Frontal cortex (tissue), 4 donors: ENCODE measurements at places on chromosomes 7 and 10.

- DNase-seq, result no peak
Observed at GRCh38 chr7:117619681-117620080, 139.9 kb downstream of the CFTR start.

GRCh38 chr7:138195151-138195571, 118.9 kb downstream of the AKR1D1 start:
- no peak for DNase-seq

DNA sequence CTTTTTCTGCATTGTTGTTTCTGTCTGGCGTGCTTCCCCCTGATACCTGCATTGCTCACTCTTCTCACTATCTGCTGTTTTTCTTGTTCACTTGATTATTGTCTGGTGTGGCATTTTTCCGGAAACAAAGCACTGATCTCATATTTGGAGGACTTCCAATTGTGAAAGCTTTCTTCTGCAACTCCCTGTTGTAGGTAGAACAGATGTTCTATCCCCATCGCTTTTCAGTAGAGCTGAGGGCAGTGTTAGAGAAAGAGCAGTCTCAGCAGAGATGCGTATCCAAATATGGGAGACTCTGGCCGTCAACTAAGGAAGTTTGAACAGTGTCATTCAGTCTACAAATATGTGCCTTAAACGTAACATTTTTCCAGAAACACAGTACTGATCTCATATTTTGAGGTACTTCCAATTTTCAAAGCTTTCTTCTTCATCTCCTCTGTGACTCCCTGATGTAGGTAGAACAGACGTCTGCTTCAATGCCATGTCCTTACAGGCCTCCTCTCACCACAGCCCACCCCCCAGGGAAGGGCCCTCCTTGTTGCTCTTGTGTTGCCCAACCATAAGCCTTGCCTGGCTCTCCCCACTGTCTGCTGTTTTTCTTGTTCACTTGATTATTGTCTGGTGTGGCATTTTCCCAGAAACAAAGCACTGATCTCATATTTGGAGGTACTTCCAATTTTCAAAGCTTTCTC, 27.1 kb upstream of the GJD4 start:
- DNase-seq, result no peak

- DNase-seq, result no peak
Observed at GRCh38 chr10:133388236-133388972, 5.6 kb upstream of the MTG1 start.

DNA sequence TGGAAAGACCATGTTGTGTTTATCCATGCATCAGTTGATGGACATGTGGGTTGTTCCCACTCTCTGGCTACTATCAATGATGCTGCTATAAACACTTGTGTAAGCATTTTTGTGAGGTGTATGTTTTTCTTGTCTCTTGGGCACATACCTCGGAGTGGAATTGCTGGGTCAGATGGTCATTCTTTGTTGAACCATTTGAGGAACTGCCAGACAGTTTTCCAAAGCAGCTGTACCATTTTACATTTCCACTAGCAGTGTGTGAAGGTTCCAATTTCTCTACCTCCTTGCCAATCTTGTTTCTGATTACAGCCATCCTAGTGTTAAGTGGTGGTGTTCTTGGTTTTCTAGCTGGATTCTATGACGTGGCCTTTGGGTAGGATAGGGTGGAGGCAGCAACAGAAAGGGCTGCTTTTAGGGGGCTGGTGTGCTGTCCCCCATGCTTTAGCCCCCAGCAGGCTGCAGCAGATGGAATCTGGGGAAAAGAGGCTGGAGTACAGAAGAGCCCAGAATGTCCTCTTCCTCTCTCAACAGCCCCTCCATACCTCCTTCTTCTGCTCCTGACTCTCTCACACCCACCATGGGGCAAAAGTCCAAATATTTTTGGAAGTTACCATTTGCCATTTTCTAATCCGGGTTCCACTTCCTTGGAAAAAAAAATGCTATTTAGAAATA, 352.7 kb downstream of the FRMD4A start:
- DNase-seq, result no peak

DNA sequence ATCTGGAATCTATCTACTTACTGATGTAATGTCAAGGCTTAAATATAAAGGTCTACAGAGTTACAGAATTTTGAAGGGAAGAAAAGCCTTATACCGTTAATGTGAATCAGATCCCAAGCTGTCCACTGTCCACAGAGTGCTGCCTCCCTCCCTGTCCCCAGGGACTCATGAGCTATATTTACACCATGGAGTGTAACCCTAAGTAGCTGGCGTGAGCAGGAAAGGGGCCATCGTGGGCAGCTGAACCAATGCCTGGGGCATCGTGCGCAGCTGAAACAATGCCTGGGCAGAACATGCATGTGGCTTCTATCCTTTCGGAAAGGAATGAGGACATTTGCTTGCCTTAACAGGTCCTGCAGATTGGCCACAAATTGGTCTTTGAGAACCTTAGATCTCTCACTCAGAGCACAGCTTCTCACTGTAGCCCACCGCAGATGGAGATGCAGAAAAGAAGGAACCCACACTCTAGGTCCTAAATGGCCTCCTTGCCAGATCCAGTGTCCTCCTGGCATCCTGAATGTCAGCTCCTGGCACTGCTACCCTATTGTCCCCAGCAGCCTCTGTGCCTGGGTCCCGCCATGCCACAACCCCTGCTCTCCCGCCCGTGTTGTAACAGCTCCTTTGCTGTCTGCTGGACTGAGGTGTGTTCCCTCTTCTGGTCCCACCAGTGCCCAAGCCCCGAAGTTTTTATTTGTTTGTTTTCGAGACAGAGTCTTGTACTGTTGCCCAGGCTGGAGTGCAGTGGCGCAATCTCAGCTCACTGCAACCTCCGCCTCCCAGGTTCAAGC, 30.3 kb downstream of the CCDC3 start:
- DNase-seq, result no peak

- DNase-seq, result no peak
Observed at GRCh38 chr10:78207776-78208175, 174.1 kb downstream of the RPS24 start.

GRCh38 chr7:139798221-139798620, 20.4 kb upstream of the HIPK2 start:
- DNase-seq, result no peak

GRCh38 chr7:96400518-96400917, 78.6 kb upstream of the SLC25A13 start:
- no peak for DNase-seq

- peak; percentile 72 for DNase-seq
Observed at GRCh38 chr7:786472-787255, 45.6 kb upstream of the SUN1 start.

DNA sequence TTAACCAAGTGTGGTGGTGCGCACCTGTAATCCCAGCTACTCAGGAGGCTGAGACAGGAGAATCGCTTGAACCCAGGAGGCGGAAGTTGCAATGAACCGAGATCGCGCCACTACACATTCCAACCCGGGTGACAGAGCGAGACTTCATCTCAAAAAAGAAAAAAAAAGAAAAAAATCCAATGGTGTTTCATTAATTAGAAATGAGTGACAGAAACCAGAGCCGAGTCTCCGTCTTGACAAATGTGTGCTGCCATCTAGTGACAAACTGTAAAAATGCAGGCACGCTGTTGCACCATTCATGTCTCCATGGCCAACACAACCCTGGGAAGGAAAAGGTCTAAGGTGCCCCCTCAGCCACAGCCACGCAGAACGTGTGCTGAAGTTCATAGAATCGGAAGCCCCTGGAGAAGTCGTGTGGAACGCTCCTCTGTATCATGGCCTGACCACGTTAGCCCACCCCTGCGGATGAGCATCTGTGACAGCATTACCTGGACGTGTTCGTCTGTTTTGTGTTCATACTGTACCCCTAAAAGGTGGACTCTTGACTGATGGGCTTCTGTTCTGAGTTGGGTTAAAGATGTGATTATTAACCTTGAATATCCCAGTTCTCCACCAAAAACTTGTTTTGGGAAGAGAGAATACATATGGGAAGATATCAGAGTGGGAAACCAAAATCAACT, 94.9 kb downstream of the LYZL2 start:
- peak; percentile 59 for DNase-seq

GRCh38 chr10:124291001-124291701, 127.6 kb downstream of the OAT start:
- no peak for DNase-seq

DNA sequence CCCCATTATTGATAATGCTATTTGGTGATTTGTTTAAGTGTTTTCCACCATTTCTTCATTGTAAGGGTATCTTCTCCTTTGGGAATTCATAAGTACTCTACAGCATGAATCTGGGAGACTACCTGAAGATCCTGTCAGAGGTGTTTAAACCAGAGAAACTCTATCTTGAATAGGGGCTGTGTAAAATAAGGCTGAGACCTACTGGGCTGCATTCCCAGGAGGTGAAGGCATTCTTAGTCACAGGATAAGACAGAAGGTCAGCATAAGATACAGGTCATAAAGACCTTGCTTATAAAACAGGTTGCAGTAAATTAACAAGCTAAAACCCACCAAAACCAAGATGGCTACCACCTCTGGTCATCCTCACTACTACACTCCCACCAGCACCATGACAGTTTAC, 13.4 kb upstream of the OR2A5 start:
- DNase-seq, result no peak

GRCh38 chr10:122308417-122309141, 37.5 kb downstream of the BTBD16 start:
- DNase-seq, result no peak

GRCh38 chr7:23539494-23539907, 7.7 kb upstream of the TRA2A start:
- DNase-seq, result no peak

GRCh38 chr10:61608255-61609033, 54.3 kb upstream of the CABCOCO1 start:
- no peak for DNase-seq

- no peak for DNase-seq
Observed at GRCh38 chr7:36604806-36605205, 119.5 kb downstream of the AOAH start.

DNA sequence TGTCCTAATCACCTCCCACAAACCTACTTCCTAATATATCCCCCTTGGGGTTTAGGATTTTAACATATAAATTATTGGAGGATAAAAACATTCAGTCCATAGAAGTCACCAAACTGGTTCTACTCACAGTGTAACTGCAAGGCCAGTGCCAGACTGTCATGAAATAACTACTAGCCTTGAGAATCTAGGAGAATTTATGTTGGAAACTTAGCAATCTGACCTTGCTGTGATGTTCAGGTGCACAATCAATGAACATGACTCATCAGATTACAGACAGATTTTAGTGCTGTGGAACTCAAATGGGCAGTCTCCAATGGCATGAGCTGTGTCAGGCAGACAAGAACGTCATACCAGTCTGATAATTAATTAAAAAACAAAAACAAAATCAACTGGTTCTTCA, 571.4 kb upstream of the IGFBP3 start:
- no peak for DNase-seq

DNA sequence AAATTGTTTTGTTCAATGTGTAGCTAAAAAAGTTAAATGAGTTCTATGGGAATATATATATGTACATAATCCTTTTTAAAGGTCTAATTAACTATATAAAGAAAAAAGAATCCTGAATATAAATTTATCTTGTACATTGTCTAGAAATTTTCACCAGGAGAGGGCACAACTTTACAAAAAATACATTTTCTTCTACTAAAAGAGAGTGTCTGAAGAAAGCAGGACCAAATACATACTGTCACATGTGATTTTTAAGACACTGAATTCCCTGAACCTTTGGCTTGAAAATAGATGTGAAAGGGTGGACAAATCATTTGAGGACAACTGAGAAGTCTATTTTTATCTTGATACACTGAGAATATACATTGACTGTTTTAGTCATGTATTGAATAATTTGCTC, 204.3 kb downstream of the DGKB start:
- no peak for DNase-seq

DNA sequence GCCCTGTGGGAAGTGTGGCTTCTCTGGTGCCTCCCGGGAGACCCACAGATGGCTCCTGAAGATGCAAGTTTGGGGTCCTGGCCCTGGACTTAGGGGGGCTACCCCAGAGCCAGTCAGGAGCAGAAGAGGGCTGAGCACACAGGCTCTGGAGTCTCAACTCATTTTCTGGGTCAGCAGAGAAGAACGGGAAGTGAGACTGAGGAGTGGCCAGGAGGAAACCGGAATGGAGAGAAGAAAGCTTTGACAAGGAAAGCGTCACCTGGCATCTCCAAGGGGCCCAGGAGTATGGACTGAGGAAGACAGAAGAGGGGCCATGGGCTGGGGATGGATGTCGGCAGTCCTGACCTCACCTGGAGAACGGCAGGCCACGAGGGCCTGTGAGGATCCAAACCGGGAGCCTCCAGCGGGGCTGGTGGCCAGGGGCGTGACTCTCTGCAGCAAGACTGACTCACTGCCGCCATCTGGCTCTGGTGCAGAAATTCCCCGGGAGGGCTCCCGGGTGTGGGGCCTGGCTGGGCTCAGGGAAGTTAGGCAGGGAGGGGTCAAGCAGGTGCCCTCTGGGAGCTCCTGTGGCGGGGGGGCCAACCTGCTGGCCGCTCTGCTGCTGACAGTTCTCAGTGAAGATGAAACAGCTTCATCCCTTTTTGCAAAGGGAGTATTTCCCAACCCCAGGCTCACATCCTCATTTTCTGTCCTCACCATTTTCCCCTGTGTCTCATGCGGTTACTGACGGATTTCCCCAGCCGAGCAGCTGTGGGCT, 23.6 kb downstream of the DAGLB start:
- DNase-seq, result no peak

DNA sequence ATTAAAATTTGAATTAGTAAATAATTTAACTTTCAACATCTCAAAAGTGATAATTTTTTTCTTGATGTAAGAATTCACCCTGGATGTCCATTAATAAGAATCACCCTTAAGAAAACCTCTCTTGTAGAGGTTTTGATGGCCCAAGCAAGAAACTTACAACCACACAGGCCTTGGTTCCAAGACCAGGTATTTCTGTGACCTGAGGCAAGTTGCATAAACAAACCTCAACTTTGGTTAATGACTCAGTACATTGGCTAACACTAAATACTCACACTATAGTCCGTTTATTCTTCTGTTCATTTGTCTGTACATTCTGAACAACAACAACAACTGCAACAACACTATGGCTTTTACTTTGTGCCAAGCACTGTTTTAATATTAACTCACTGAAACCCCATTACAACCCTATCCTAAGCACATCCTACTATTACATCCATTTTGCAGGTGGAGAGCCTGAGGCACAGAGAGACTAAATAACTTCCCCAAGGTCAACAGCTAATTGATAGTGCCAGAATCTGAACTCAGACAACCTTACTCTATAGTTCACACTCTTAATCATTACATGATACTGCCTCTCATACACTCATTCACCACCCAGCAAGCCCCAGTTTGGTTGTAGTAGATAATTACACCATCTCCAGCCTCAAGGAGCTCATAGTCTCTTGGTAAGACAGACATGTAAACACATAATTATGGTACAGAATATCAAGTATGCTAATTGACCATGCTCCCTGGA, 6.6 kb downstream of the ANK3 start:
- no peak for DNase-seq
